Activated naive CD4-positive, alpha-beta T cell treated with anti-CD3 and anti-CD28 coated beads, Interleukin-2, amount 10 ng/mL, durations not matched to agents 5 hours and 36 hours (primary cell): ENCODE measurements at places on chromosomes 12 and 14. TPM values are rescaled to one million over a fixed set of nuclear protein-coding genes. Genes with fewer than 3 reads are reported as not detected.

PTPN6 gene
- 402 TPM for total RNA-seq

KCNC2 gene
- total RNA-seq: not detected

ERBB3 gene
- total RNA-seq: 2.1 TPM

RD3L gene
- not detected for total RNA-seq

HOXC13 gene
- not detected for total RNA-seq

FGD6 gene
- total RNA-seq: 0.60 TPM

KLRG1 gene
- 13.5 TPM for total RNA-seq
